ENCODE measurements at places on chromosomes 2 and 18.

DNA sequence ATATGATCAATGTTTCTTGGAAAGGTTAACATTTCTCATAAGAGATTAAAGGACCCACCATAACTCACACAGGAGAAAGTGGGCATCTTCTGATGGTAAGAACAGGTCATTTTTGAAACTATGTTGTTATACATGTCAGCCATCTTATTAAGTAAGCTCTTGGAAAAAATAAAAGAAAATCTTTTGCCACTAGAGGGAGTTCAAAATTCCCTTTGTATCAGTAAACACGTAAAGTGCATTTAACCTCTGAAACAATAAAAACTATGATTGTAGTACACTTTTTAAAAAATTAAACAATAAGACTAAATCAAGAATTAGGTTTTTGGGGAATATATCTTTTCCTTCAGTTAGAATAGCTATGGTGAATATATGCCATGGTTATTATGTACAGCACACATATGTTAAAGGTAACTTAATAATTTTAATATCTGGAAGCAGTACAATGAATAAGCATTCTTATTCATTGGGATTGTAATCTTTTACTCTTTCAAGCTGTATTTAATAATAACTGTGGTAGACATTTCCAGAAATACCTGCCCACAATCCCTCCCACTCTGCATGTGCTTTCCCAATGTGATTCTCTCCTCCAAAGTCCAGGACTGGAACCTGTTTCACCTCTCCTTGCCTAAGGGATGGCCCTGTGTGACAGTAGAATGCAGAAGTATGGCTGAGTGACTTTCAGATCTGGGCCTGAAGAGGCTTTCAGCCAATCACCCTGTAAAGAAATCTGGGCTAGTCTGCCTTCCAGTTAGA is 64.2 kb downstream of the RBMS1 start:
- peak; percentile 72 for DNase-seq

DNA sequence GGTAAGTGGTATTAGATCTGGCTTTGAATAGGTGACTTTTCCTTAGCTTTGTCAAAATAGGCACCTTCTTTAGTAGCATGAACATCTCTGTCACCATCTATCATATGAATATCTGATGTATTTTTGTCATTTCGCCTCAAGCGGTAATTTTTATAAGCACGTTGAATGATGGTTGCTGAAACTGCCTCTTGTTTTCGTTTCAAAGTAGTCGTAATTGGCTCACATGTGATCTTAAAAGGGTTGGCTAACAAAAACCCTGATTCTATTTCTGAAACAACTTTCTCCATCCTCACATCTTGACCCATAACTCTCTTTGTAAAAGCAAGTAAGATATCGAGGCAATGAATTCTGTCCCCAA is 29.8 kb upstream of the SCN9A start:
- no peak for DNase-seq

GRCh38 chr2:979069-979928 is 28.6 kb downstream of the SNTG2 start:
- no peak for DNase-seq

DNA sequence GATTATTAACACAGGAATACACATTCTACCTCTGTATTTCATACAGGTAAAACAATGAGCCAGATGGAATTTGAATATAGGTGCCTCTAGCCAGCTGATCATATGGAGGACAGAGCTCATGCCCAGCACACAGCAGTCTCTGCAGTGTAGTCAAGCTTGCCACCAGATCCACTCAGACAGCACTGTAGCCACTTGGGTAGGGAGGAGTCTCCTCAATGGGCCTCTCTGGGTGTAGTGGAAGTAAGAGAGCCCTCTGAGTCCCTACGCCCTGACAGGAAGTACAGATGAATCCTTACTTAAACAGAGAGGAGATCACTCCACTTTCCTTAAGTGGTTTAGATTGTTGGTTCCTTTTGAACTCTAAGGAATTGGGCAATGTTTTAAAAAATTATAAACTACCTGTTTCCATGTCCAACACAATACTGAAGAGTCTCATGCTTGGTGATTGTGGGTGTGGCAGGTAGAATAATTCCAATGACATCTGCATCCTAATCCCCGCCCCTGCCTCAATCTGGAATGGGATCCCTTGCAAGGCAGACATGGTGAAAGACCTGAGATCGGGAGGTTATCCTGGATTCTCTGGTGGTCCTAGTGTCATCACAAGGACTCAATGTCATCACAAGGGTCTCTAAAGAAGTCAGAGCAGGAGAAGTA is 23.0 kb upstream of the TMEM200C start:
- DNase-seq: no peak

GRCh38 chr2:55111570-55112228 is 61.4 kb upstream of the RTN4 start:
- DNase-seq: peak; percentile 97

DNA sequence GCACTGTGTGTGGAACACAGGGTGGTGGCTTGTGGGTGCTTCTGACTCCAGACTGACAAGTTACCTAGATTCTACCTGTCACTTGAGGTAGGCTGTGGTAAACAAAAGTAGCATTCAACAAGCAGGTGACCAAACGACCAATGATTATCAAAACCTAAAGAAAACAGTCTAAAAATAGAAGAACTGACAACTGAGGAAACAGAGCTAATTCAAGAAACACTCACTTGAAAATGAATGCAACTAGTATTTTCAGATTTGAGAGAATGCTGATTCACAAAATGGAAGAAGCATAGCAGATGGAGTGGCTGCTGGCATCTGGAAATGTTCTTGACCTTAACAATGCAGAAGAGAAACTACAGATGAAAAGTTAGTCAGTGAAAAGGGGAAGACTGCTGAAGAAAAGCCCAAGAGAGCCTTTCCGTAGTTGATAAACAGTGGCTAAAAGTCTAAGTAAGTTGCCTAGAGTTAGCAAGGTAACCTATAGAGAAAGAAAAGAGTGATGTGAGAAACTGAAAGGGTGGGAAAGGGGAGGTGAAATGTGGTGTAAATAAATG is 170.4 kb downstream of the NCK2 start:
- no peak for DNase-seq

DNA sequence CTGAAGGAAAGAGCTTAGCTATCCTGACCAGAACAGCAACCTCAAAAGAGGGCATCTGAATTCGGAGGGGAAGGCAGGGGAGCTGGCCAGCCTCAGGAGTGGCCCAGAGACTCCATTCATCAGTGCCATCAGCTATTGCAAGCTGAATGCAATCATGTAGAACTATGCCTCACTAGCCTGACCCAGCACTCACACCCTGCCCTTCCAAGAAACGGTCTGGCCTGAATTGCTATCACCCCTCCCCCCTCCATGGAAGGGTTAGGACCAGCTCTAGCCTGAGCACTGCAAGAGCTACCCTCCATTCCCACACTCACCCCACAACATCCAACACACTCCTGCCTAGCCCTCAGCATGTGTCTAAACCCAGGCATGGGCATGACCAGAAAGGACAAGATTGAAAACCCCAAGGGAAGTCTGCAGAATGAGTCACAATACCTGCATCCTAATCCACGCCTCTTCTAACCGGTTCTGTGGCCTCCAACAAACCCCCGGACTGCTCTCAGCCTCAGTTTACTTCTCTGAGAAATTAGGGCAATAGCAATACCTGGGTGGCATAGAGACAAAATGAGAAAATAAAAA is 120.3 kb downstream of the BCL11A start:
- no peak for DNase-seq

- no peak for DNase-seq
Measured at GRCh38 chr2:143801561-143801960, 672.3 kb downstream of the ARHGAP15 start.

DNA sequence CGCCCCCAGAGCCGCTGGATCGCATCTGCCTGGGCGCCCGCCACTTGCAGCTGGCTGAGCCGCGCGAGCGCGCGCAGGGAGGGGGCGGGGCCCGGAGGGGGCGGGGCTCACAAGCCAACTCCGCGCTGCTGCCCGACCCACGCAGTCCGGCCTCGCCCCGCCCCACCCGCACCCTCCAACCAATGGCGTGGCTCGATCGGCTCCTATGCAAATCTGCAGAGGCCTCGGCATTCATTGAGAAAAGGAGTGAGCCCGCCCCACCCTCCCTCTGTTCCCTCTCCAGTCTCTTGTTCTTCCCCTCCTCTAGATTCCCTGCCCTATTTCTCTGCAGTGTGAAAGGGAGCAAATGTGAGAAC is at the start of gene ALK:
ALK (minus strand) TSS at position 27 of the 356 bp plus-strand sequence. CDS start 927 bp downstream, outside the sequence.
- DNase-seq: peak; percentile 86

DNA sequence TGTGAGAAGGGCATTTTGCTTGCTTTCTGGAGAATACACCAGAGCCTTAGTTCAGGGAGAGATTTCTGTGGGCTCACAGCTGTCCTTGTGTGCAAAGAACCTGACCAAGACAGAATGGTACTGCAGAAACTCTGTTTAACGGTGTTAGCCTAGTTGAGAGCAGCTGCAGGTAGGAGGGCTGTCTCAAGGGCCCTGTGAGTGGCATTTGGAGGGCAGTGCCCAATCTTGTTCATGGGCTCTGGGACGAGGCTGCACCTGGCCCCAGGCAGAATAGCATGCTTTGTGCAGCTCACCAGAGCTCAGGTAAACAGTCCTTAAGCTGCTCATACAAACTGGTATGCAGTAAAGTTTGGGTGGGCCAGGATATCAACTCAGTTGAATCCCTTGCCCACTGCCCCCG is 16.9 kb upstream of the RGPD4 start:
- no peak for DNase-seq

- DNase-seq: no peak
Measured at GRCh38 chr2:86035376-86035882, 70.3 kb downstream of the POLR1A start.

DNA sequence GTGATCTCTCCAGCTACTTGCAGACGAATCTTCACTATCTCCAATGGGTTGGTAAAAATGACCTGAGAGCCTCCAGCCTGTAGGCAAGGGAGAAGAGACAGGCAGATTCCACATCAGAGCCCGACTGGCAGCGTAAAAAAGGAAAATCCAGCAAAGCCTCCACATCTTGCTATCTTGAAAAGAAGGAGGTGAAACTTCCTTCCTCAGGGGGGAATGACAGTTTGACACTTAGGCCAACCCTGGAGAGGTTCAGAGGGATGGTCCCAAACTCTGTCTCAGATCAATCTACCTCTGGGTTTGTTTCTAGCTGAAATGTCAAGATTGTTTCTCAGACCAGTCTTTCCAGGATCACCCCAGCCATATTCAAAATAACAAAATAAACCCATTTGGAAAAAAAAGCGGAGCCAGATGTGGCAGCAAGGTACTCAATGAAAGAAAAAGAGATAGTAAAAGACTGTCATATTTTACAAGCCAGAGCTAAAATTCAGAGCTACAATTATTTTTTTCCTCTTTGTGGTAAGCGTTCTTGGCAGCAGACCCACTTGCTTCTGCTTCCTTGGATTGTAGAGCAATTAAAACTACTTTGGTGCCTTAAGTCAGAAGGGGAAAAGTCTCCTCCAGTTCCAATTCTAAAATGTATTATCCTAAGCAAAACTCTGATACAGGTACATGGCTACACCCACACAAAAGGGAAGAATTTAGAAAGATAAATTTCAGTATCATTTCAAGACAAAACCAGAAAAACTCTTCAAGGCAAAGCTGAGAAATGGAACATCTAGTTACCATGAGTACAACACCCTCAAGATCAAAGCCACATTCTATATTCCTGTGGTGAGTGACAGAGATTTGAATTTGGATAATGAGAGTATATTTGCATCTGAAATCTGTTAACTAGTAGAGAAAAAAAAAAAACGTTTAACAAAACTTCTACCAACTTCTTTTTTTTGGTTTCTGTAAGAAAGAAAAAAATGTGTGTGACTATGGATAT is 100.1 kb downstream of the SLC25A12 start:
- DNase-seq: peak; percentile 31

DNA sequence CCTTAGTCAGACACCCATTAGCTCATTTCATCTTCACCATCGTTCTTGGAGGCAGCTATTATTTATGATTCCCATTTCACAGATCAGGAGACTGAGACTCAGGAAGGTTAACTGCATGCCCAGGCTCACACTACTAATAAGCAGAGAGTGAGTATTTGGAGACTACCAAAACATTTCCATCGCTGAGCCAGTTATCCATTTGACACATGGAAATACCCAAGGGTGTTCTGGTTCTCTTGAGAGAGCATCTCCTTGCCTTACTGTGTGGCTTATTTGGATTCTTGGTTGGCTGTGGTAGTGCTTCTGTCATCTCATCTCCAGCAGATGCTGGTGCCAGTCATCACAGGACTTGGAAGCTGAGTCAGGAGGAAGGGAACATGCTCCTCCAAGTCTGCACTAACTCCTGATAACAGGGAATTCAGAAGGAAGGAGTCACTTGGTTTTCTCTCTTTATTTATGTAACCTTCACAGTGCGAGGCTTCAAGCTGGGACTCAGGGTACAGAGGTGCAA is 55.2 kb downstream of the RASGRP3 start:
- DNase-seq: peak; percentile 43
